ENCODE measurements at places on chromosomes 16 and 17.

DNA sequence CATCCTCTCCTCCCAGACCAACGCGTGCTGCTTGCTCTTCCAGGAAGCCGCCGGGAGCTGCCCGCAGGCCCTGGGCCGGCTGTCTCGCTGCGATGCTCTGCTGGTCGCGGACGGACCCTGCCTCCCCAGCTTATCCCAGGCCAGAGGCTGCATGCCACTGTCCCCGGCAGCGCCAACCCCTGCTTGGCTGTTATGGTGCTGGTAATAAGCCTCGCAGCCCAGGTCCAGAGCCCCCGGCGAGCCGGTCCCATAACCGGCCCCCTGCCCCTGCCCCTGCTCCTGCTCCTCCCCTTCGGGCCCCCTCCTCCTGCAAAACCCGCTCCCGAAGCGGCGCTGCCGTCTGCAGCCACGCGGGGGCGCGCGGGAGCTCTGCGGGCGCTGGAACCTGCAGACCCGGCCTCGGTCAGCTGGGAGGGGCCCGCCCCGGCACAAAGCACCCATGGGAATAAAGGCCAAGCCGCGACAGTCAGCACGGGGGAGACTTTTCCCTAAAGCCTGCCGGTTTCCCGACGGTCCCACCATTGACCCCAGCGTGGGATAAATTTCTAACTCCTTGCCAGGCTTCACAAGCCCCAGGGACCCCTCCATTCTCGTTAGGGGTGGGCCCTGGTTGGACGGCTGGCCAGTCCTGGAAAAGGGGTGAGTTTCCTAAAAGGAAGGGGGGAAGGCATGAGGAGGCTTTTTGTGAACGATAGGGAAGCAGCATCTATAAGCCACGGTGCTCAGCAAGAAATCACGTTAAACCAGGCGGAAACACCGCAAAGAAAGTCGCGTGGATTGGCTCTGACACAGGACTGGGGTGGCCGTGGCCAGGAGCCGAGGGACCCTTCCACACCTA, 11.2 kb downstream of the ENPP7 start:
- peak; percentile 47 for DNase-seq

GRCh38 chr16:9836118-9836736, 346.0 kb downstream of the GRIN2A start:
- peak; percentile 59 for DNase-seq

DNA sequence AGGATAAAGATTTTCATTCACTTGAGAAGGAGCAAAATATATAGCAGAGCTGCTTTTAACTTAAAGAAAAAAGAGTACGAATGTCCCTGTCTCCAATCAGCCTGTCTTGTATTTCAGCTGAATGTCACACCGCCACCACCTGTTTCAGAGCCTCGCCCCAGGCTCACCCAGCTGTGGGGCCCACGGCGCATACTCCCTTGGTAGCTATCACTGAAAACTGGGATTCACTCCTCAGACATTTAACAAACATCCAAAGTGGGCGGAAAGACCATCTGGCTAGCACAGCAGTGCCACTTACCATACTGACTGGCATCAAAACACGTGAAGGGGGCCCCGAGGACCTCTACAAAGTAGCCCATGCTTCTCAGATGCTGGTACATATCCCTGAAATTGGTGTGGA, 25.4 kb upstream of the SLC38A8 start:
- no peak for DNase-seq

GRCh38 chr17:2804912-2805311, 8.7 kb downstream of the RAP1GAP2 start:
- no peak for DNase-seq

DNA sequence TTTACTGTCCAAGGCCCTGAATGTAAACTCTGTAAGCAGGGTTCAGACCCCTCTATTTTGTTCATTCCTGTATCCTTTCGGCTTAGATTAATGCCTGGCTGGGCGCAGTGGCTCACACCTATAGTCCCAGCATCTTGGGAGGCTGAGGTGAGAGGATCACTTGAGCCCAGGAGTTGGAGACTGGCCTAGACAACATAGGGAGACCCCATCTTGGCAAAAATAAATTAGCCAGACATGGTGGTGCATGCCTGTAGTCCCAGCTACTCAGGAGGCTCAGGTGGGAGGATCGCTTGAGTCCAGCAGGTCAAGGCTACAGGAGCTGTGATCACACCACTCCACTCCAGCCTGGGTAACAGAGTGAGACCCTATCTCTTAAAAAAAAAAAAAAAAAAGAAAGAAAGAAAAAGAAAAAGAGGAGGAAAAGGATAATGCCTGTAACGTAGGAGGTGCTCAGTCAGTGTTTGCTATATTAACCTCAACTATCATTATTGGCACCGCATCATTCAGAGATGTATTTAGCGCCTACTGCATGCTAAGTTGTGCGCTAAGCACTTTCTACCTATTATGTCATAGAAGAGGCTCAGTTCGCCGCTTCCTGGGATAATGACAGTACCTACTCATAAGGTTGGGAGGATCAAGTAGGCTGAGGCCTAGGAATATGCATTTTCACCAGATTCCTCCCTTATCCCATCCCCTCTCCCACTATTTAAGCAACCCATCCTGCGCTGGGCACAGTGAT, 5.0 kb downstream of the SOCS1 start:
- DNase-seq: no peak

DNA sequence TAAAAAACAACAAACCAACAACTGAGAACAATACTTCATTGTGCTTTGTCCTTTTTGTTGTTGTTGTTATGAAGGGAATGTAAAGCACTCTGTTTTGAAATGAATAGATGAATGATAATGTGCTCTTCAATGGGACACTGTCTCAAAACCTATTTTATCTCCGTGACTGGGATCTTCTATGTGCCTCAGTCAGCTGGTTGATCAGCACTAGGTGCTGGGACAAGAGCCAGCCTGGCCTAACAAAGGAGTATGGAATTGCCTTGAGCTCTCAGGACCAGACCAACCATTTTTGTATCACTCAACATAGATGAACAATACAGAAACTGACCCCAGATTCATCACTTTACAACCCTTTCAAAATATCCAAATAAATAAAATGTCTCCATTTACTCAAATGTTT, 440.2 kb downstream of the KCNJ2 start:
- DNase-seq: peak; percentile 99

DNA sequence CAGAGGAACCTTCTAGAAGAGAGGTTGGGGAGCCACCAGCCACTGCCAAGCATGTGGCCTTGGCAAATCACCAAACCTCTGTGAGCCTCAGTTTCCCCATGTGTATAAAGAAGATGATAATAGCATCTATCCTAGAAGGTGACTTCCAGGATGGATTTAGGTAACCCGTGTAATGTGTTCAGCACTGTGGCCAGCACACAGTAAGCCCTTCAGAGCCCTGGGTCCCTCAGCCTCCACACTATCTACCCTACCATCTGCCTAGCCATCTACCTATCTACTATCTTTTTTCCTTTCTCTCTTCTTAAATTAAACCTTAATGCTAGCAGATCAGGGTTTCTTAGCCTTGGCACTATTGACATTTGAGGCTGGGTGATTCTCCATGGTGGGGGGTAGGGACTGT, 33.0 kb downstream of the TEKT5 start:
- no peak for DNase-seq

DNA sequence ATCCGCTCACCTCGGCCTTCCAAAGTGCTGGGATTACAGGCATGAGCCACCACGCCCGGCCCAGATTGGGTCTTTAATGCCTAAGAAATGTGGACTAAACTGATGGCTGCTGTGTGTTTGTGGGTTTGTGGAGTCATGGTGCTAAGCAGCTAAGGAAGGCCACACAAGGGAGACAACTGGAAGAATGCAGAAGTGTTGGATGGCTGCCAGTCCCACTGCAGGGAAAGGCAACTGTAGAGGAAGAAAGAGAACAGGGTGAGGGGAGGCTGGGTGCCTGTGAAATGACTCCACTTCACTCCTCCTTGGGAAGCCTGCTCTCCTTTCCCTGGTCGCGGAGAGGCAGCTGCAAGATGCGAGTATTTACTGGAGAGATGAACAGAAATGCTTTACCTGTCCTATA, 23.5 kb upstream of the SIAH1 start:
- no peak for DNase-seq

DNA sequence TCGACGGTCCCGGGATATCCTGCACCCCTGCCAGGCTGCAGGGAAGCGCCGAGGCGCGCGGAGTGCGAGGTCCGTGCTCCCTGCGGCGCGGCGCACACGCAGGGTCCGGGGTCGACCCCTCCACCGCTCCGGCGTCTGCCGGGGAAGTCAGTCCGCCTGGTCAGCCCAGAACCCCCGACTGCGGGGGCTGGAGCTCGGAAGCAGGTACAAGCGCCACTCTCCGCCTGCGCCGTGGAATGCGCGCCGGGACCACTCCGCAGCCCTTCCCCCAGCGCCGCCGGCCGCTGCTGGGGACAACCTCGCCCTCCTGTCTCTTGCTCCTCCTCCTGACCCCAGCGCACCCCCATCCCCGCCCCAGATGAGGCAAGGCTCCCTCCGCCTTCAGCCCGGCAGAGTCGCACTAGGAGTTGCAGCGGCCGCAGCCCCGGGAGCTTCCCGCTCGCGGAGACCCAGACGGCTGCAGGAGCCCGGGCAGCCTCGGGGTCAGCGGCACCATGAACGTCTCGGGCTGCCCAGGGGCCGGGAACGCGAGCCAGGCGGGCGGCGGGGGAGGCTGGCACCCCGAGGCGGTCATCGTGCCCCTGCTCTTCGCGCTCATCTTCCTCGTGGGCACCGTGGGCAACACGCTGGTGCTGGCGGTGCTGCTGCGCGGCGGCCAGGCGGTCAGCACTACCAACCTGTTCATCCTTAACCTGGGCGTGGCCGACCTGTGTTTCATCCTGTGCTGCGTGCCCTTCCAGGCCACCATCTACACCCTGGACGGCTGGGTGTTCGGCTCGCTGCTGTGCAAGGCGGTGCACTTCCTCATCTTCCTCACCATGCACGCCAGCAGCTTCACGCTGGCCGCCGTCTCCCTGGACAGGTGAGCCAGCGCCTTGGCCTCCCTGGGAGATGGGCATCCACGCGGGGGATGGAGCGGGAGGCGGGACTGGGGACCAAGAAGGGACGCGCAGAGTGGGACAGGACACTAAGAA, at the start of gene GALR2:
TSS of gene GALR2 (plus strand) at position 392 of the 974 bp plus-strand sequence. CDS start at position 495, 103 bp downstream.
- DNase-seq: no peak

DNA sequence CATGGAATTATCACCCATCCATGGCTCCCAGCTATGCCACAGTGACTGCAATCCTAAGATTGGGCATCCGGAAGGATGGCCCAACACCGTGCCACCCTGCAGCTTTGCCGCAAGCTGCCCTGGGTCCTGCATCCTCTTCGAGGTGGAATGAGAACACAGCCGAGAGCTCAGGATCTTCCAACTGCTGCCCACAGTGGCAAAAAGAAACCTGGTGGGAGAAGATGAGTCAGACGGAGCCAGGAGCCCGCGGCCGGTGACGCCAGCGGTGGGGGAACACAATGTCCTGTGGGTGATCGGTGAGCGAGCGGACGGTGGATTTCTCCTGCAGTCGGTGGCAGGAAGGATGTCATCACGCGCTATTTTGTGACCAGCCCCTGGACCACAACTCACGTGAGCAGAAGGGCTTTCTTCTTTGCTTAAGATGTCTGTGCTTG, 20.1 kb downstream of the CD7 start:
- DNase-seq: no peak

DNA sequence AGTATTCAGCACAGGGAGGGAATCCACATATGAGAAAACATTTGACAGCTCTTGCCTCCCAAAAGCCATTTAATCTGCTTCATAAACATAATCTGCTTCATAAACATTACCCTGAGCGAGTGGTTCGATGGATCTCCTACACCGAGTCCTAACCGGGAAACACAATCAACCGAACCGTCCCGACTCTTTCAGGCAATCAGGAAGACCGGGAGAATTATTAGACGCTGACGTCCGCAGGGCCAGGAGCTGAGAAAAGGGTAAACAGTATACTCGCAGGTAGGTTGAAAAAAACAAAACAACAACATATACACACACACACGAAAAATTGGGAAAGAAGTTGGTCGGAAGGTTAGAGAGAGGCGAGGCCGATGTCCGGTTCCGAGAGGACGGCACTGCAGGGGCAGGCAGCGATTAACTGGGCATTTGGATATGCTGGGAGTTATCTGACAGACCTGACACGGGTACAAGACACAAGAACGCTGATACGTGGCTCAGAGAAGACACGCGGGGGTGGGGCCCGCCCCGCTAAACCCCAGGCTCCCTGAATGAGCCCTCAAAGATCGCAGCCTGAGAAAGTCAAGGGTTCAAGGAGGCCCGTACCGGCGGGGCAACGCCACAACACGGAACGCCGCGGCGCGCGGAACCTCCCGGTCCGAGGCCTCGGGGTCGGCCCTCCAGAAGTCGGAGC, 585 bp downstream of the AP1G1 start:
- DNase-seq: peak; percentile 17

DNA sequence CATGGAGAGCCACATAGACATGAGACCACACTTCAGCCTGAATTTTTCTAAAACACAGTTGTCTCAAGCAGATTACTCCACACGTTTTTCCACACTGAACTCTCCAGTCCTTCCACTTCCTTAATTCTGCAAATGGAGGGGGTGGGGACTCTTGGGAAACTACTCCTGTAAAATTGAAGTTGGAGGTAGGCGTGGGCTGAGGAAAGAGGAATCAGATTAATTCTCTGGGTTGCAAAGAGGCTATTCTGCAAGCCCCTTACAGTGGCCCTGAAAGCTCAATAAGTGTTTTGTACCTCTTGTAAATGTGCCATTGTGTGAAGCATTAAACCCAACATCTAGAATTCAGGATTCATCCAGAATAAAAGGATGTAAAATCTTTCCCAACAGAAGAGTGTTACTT, 9.6 kb downstream of the MARVELD3 start:
- DNase-seq: peak; percentile 4

- no peak for DNase-seq
Observed at GRCh38 chr17:14428648-14429029, 127.8 kb downstream of the HS3ST3B1 start.

DNA sequence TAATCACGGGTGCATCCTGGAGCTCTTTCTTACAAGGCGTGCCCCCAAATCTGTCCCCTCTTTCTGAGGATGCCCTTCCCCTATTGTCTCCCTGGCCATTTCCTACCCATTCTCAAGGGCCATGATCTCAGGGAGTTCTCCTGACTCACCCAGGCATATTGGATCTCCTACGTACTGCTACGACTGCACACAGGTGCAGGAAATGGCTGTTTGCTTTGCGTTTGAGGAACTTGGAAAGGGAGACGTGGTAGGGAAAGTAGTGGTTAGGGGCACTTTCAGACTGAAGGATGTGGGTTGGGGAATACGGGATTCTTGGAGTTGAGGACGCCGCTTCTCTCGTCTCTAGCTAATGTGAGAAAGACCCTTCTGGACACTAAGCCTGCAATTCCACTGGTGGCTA, 18.7 kb upstream of the MEOX1 start:
- no peak for DNase-seq

GRCh38 chr17:3859940-3860339, 13.9 kb upstream of the NCBP3 start:
- DNase-seq: no peak

DNA sequence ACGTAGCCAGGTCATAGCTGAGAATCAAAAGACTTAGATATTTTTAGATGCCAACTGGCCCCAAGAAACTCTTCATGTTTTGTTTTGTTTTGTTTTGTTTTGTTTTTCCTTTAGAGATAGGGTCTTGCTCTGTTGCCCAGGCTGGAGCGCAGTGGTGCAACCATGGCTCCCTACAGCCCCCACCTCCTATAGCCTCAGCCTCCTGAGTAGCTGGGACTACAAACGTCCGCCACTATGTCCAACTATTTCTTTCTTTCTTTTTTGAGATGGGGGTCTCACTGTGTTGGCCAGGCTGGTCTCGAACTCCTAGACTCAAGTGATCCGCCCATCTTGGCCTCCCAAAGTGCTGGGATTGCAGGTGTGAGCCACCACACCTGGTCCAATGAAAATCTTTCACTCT, 107.1 kb downstream of the ADCY9 start:
- DNase-seq: no peak

- DNase-seq: no peak
Observed at GRCh38 chr17:42460371-42460770, 1.7 kb downstream of the ATP6V0A1 start.

Data from globus pallidus (tissue), 1 donor.